ENCODE measurements at places on chromosomes 1 and 21. TPM values are rescaled to one million over a fixed set of nuclear protein-coding genes. Genes with fewer than 3 reads are reported as not detected.

Gene SPRR1A
- not detected for total RNA-seq

Gene NCAM2
- total RNA-seq, result 0.60 TPM

Gene CLCA4
- not detected for total RNA-seq

DNA sequence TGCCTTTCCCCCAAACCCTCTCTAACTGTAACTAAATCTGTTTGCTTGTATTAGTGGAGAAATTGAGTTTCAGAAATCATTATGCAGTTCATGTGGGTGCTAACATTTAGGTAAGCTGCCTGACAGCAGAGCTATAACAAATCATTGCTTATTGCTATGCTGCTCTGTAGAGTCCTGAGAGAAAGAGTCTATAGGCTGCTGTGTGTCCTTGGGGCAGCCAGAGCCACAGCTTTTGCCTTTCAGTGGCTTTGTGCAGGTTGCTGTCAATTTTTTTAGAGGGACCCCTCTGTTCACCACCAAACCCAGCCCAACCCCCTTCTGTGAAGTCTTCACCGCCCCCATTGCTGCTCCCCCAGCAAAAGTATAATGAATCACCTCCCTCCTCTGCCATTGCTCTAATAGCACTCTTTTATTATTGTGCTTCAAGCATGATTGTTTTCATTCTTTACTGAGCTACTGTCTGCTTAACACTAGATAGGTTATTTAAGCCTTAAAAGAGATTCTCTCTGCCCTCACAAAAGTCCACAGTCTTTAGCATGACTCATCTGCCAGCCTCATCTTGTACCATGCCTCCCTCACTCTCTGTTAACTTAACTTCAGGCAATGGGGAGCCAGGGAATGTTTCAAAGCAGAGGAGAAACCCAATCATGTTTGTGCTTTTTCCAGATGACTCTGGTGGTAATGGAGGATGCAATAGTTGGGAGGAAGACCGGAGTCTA is 38.6 kb downstream of the DIRAS3 start:
- H3K4me3 ChIP-seq, result no peak overlapping the region
- H3K27ac ChIP-seq, result no peak overlapping the region
- H3K36me3 ChIP-seq, result no peaks in the 10 kb centered on the region
- no peak for DNase-seq
- H3K4me1 ChIP-seq, result no peaks in the 10 kb centered on the region

DNA sequence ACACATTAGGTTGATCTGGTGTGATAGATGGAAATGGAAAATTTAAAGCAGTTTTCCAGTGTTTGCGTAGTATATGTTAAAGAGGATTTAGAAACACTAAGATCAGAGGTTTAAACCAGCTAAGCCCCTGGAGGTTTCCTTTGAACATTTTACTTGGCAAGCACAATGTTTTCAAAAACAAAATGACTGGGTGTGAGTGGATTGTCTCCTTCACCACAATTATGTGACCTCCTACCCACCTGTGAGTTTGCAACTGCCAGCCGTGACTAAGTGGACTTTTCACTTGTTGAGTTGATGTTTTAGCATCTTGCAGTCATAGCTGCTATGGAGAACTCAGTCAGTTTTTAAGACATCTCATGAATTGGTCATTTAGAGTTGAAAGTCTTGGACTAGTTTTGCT is 4.7 kb downstream of the CCDC190 start:
- H3K27me3 ChIP-seq, result peaks cover 3% of the 10 kb centered on the region
- H3K36me3 ChIP-seq, result no peaks in the 10 kb centered on the region
- no peak overlapping the region for H3K4me3 ChIP-seq

DNA sequence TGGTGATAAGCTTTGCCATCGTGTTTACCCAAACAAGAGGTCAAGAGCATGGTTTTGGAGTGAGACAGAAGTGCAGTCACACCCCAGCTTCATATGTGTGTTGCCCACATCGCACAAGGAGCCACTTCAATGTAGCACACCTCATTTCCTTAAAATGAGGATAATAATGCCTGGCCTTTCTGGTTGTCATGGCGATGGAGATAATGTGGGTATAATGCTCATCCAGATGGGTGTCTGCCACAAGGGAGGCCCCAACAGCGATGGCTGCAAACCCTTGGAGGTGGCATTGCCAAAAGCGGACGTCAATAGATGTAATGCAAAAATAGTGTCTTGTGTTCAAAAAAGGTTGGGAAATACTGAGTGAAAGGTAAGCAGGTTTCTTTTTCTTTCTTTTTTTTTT is 83.1 kb upstream of the AJAP1 start:
- DNase-seq, result no peak
- H3K36me3 ChIP-seq, result no peaks in the 10 kb centered on the region
- peaks cover 38% of the 10 kb centered on the region for H3K27me3 ChIP-seq
- no peak overlapping the region for H3K4me3 ChIP-seq

DNA sequence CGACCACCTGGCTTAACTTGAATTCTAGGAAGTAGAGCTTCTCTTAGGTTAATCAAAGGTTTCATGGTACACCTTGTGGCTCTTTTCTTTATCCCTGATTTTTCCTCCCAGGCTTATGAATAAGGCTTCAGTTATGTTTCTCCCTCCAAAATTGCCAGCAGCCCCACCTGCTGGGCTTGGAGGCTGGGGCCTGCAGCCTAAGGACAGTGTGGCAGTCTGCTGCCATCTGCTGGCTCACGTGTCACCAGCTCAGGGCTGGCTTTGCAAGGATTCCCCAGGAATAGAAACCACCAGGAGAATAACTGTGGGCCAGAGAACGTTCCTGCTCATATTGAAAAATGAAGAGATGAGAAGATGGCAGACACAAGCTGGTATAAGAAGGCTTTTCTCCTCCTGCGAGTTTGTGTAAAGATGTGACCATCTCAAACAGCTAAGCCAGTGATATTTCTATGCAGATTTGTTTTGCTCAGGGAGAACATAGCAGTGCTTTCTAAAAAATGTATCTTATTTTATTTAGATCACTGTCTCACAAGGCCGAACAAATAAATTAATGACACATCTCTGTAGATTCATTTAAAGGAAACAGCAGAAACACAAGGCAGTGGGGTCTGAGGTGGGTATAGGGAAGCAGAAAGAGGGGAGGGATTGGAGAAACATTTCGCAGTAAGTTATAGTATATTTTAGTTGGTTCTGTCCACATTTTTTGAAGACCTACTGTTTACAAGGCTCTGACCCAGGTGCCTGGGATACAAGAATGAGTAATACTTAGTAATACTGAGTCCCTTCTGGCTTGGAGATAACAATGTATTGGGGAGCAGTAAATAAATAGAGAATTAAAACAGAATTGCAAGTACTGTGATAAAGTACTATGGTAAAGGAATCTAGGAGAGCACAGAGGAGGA is 291.1 kb upstream of the SGIP1 start:
- peaks cover 13% of the 10 kb centered on the region for H3K27me3 ChIP-seq
- peak; percentile 73 for DNase-seq
- no peaks in the 10 kb centered on the region for H3K36me3 ChIP-seq
- no peak overlapping the region for H3K4me3 ChIP-seq
- H3K27ac ChIP-seq, result no peak overlapping the region
- peaks cover 10% of the 10 kb centered on the region for H3K4me1 ChIP-seq

DNA sequence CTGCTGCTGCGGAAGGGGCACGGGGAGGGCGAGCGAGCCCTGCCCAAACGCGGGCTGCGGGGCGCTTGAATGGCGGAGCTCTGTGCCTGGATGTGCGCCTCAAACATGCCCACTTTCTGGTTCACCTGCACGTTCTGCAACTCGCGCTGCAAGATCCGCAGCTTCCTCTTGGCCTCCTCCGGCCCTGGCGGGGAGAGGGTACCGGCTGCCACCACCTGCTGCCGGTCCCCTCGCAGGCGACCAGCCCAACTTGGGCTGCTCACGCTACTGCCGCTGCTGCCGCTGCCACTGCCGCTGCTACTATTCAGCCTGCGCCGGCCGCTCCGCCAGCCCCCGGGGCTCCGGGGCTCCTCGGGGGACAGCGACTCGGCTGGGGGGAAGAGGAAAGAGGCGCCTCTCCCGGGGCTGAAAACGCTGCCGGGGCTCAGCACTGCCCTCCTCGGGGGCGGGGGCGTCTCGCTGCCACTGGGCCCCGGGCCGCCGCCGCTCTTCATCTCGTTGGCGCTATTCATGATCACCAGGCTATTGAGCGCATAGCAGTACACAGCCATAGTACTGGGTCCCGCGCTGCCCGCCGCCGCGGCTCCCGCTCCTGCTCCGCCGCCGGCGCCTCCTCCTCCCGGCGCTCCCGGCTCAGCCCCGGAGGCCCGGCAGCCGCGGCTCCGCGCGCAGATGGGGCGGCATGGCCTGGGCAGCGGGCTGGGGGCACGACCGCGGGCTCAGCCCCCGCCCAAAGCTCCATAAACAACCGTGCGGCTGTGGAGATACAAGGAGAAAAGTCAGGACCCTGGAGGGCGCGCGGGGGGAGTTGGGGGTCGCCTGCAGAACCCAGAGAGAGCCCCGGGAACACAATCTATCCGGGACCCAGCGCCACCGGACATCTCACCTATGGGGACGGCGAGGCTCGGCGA is 1.9 kb downstream of the ITPKB start:
- H3K36me3 ChIP-seq, result peaks cover 2% of the 10 kb centered on the region
- peaks cover 16% of the 10 kb centered on the region for H3K4me1 ChIP-seq
- H3K27ac ChIP-seq, result no peak overlapping the region
- peak overlapping the region; percentile 78 for H3K4me3 ChIP-seq
- H3K27me3 ChIP-seq, result peaks cover 14% of the 10 kb centered on the region

DNA sequence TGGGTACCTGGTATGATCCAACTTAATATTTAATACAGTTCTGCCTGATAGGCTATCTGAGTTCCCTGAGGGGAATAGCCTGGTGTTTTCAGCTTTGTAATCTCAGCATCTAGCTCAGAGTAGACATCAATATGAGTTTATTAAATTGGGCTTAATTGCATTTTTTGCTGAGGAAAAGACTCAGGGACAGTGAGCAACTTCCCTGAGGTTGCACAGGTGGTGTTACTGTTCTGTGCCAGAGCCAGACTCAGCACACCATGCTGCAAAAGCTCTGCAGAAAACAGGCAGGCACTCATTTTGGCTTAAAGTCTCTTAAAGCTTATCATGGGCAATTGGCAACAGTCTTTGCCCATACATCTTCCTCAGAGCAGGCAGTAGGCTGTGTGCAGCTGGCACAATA is 90.5 kb upstream of the JUN start:
- no peaks in the 10 kb centered on the region for H3K27me3 ChIP-seq
- peak overlapping the region; percentile 94 for H3K27ac ChIP-seq
- DNase-seq, result no peak
- no peaks in the 10 kb centered on the region for H3K36me3 ChIP-seq
- peaks cover 48% of the 10 kb centered on the region for H3K4me1 ChIP-seq

DNA sequence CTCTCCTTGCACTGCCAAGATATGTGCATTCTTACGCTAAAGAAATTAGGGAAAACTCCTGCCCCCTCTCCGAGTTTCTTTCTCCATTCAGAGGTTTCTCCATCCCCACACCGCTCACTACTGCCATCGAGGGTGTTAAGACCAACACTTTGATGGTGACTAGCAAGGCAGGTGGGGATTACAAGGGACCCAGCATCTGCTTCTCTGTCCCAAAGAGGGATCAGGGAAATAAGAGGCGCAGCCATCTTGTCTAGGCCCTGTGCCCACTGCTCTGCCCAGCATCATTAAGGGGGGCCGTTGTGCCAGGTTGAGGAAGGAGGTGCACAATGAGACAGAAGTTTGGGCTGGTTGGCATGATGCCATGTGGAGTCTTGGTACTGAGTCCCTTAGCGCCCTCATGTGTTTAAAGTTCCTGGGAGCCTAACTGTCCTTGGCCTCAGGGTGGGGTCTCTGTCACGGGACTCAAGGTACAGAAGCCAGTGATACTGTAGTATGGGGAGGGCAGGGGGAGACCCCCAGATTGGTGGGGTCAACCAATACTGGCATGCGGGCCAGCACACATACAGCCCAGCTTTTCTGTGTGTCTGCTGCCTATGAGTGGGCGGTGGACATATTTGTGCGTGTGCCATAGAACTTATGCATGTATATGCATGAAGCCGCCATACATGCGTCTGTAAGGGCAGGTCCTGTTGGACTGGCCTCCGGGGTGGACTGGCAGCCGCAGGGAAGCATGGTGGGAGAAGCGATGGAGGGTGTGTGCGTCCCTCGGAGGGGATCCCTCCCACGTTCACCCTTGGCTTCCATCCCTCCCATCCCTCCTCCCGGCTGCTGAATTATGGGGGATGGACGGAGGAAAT is 5.5 kb downstream of the EFNA3 start:
- peaks cover 27% of the 10 kb centered on the region for H3K4me1 ChIP-seq
- peak overlapping the region; percentile 98 for H3K27ac ChIP-seq
- H3K27me3 ChIP-seq, result peaks cover 46% of the 10 kb centered on the region
- H3K36me3 ChIP-seq, result peaks cover 1% of the 10 kb centered on the region
- no peak for DNase-seq

DNA sequence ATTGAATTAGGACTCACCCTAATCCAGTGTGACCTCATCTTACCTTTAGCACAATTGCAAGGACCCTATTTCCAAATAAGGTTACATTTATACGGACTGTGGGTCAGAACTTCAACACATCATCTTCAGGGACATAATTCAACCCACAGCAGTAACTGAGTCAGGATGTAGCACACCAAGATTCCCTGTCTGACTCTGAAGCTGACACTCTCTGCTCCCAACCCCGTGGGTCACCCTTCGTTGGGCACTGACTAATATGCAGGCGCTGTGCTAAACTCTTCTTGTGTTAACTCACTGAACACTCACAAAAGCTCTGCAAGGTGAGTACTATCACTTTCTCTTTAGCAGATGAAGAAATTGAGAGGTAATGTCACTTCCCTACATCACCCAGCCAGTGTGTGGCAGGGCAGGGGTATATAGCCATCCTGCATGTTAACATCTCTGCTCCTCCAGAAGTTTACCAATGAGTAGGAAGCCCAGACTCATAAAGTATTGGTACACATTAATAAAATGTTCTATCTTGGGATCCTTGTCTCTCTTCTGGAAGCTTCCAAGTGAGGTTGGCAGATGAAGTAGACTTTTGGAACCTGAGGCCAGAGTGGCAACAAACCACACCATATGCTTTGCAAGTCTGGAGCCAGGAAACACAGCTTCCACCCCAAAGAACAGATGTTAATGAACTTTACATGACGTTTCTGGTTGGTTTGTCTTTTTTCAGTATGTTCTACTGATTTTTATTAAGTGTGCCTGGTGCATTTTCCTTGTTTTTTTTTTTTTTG is 139.2 kb upstream of the KLHDC7A start:
- DNase-seq, result no peak
- peaks cover 20% of the 10 kb centered on the region for H3K27me3 ChIP-seq
- H3K4me3 ChIP-seq, result no peak overlapping the region
- H3K4me1 ChIP-seq, result no peaks in the 10 kb centered on the region
- H3K36me3 ChIP-seq, result no peaks in the 10 kb centered on the region
- no peak overlapping the region for H3K27ac ChIP-seq

GRCh38 chr1:29325675-29326074 is 89.4 kb downstream of the PTPRU start:
- no peak overlapping the region for H3K27ac ChIP-seq
- H3K36me3 ChIP-seq, result peaks cover 12% of the 10 kb centered on the region
- no peaks in the 10 kb centered on the region for H3K27me3 ChIP-seq
- DNase-seq, result no peak
- no peak overlapping the region for H3K4me3 ChIP-seq

GRCh38 chr1:57156907-57157306 is 191.1 kb upstream of the C8B start:
- peaks cover 3% of the 10 kb centered on the region for H3K27me3 ChIP-seq
- no peaks in the 10 kb centered on the region for H3K36me3 ChIP-seq
- H3K4me3 ChIP-seq, result no peak overlapping the region
- no peak for DNase-seq
- H3K4me1 ChIP-seq, result peaks cover 7% of the 10 kb centered on the region

GRCh38 chr1:209172286-209172685 is 411.2 kb upstream of the CAMK1G start:
- no peak for DNase-seq
- H3K36me3 ChIP-seq, result no peaks in the 10 kb centered on the region
- no peak overlapping the region for H3K4me3 ChIP-seq
- H3K4me1 ChIP-seq, result no peaks in the 10 kb centered on the region
- no peaks in the 10 kb centered on the region for H3K27me3 ChIP-seq

Data from progenitor cell of endocrine pancreas (in vitro differentiated cells).